ENCODE measurements at places on chromosomes 5 and 9. TPM values are rescaled to one million over a fixed set of nuclear protein-coding genes. Genes with fewer than 3 reads are reported as not detected.
A peak's percentile ranks its signal among the peaks of the same experiment; 100 is the strongest.

Gene FLT4
- total RNA-seq, result not detected

Gene TGFBI
- 275 TPM for total RNA-seq

Gene PCA3
- total RNA-seq, result not detected

Gene FGFR4
- 109 TPM for total RNA-seq

Gene ANKRA2
- 20.4 TPM for total RNA-seq

GRCh38 chr5:67267512-67268216 is 71.1 kb upstream of the CD180 start:
- DNase-seq, result no peak

- DNase-seq, result no peak
Measured at GRCh38 chr9:33197279-33198152, 30.4 kb upstream of the B4GALT1 start.

DNA sequence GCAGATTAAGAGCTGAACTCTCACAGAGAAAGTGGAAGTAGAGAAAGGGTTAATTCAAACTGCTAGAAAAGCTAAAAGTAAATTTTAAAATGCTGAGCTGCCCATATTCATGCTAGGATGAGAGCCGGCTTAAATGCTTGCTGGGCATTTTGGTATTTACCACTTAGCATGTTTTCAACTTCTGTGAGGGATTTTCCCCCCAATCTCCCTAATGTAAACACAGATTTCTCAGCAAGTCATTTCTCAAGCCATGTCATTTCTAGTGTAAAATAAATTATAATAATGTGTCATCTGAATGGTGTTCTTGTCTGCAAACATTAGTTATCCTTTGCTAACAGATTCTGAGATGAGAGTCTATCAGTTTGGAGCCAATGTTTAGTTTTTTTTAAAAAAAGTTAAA is 22.3 kb downstream of the RPS23 start:
- DNase-seq, result no peak

- no peak for DNase-seq
Measured at GRCh38 chr9:127856094-127856728, 1.8 kb upstream of the ENG start.

GRCh38 chr9:104769655-104770054 is 5.7 kb downstream of the NIPSNAP3B start:
- DNase-seq, result no peak

GRCh38 chr5:151692312-151692711 is 5.6 kb upstream of the SPARC start:
- DNase-seq, result no peak

DNA sequence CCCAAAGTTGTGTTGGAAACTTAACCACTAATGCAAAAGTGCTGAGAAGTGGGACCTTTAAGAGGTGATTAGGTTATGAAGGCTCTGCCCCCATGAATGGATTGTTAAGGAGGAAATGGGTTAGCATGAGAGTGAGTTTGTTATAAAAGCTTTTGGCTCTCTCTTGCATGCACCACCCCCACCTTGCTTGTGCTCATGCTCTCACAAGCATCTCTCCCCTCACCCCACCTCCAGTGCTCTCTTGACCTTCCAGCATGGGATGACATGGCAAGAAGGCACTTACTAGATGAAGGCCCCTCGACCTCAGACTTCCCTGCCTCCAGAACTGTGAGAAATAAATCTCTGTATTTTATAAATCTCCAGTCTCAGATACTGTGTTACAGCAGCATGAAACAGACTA is 52.8 kb downstream of the RICTOR start:
- no peak for DNase-seq

DNA sequence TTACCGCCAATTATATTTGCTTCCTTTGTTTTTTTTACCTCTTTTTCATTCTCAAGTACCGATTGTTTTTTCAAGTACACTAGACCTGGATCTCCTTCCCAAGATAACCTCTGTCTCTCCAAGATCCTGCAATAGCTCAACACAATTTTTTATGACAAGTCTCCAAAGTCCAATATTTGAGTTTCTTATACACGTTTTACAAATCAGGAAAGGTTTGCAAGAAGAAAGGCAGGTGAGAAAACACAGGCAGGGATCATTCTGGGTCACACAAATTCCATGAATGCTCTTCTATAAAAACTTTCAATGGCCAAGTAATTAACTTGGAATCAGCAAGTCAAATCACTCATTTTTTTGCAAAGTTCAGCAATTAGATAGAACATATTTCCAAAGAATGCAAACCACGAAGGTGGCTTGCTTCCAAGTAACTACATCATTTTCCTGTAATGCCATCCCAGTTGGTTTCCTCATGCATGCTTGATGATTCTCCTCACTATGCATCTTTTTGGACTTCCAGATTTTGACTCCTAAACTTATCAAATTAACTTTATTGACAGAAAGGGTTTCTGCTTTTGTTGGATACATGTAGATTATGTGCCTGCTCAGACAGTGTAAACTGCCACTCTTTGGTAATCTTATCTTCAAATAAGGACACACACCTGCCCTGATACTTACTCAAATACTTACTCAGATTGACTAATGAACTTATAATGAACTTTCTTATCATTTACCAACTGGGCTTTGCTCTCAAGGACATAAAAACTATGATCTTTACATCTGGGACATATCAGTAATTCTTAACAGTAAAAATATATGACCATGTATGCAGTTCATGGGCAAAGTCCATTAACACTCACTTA is 24.7 kb upstream of the IFNE start:
- no peak for DNase-seq

DNA sequence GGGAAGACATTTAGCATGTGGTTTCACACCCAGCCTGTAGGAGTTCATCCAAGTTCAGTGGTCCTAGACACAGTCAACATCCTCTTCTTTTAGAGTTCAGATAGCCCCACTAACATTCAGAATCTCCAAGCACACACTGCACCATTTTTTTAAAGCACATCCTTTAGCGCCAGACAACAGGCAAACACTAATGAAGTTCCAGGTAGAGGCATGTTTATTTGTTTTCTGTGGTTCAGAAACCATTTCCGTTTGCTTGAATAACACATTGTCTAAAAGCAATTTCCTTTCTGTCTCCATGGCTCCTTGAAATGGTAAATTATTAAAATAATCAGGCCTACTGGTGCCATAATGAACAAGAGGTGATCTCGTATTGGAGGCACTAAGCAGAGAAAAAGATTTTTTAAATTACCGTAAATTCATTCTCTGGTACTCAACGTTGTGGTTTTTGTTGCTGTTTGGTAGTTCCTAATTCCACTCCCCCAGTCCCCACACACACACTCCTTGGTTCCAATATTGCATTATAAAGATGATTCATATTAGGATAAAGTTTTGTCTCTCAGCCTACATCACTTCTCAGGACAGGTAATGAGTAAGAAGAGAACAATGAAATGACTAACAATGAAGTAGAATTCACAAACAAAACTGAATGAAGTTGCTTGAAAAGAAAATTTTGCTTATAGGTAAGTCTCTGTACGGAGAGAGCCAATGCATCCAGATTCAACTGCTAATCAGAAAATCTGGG is 153.1 kb downstream of the PCSK1 start:
- DNase-seq, result peak; percentile 62

DNA sequence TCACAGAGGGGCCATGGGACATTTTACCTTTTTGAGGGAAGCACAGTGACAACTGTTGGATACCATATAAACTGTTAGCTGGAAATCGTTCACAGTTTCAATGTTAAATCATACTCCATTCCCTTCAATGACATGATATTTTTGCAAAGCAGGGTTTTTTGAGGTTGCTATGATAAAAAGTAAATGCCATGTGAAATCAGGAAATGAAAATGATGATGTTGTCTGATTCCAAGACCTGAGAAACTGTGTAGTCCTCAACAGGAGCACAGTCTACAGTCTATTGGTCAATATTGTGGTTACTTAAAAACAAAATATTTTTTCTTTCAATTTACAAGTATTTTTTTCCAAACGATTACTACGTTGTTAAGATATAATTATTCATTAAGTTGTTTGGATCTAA is 24.0 kb upstream of the ADAM19 start:
- no peak for DNase-seq

DNA sequence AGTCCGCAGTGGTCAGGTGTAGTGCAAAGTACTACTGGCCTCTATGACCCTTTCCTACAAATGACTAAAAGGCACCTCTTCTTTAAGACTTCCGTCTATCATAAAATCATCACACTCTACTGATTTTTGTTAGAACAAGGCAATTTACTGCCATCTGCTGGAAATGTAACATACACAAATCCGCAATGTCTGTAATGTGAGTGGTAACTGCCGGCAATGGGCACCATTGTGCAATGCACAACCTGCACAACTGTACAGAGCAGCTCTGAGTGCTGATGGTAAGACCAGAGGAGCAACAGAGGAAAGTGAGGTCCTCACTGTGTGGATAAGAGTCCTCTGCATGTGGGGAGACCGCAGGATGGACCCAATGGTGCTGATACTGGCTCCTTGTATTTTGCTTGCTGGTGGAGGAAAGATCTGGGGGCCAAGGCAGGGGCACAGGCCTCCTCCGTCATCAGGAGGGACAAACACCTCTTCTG is 103.7 kb downstream of the ATPSCKMT start:
- DNase-seq, result peak; percentile 20

- DNase-seq, result peak; percentile 21
Measured at GRCh38 chr5:149799119-149799623, 69.1 kb downstream of the PPARGC1B start.

GRCh38 chr9:108056805-108057386 is 567.3 kb upstream of the KLF4 start:
- DNase-seq, result no peak

- DNase-seq, result no peak
Measured at GRCh38 chr5:142697356-142698255, 11.7 kb upstream of the FGF1 start.

Measured in HepG2 (cell line).